ENCODE measurements at places on chromosomes 12 and 14.

DNA sequence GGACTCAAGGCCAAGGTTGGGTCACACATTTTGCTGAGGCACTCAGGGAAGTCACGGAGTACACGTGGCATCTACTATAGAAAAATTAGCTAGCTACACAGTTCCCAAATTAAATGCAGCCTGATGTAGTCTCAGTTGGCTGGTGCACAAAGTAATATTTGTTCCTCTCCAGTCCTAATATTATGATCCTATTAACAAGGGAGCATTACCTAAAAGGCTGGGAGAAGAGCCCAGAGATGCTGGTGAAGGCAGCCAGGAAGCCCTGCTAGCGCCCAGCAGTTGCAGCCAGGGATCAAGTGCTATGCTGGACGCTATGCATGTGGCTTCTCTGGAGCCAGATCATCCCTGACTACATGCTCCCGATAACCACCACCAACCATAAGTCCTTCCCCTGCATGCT is 88.0 kb upstream of the GSC start:
- DNase-seq: no peak

DNA sequence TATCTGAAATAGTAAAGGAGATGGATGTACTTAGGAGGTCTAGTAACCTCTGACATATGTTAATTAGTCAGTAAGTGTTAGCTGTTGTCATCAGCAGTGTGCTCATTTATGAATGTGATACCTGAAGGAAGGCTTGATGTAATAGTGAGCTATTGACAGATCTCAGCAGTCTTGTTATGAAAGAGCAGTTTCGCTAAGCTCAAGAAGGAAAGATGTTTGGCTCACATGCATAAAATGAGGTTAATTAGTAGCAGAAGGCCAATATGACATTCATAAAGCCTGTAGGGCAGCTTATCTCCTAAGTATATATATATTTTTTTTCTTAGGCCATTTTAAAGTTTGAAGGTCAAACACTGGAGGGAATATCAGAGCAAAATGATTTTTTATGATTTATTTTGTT is 2.8 kb downstream of the FAM234B start:
- peak; percentile 69 for DNase-seq

- no peak for DNase-seq
Observed at GRCh38 chr14:55099756-55100155, 29.3 kb upstream of the LGALS3 start.

- peak; percentile 57 for DNase-seq
Observed at GRCh38 chr12:77324763-77325468, 259.5 kb upstream of the E2F7 start.

DNA sequence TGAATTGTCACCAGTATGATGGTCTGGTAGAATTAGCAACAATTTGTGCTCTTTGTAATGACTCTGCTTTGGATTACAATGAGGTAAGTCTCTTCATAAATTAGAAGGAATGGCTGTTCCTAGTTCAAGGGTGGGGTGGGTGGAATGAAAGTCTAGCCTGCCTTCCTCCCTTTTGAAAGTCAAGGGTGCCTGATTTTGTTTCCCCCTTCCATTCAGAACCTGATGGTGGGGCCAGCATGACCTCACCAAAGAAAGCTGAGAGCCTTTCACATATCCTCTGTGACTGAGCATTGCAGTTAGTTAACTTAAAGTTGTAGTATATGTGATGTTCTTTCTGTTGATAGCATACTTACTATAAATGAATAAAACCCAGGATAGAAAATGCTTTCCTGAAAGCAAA is 52.2 kb downstream of the ATP2A2 start:
- DNase-seq: no peak

GRCh38 chr14:100576091-100577085 is 10.8 kb downstream of the BEGAIN start:
- DNase-seq: no peak

GRCh38 chr12:124538194-124539082 is 29.0 kb downstream of the NCOR2 start:
- DNase-seq: no peak

GRCh38 chr12:49272790-49273725 is 8.2 kb downstream of the TUBA1C start:
- no peak for DNase-seq

DNA sequence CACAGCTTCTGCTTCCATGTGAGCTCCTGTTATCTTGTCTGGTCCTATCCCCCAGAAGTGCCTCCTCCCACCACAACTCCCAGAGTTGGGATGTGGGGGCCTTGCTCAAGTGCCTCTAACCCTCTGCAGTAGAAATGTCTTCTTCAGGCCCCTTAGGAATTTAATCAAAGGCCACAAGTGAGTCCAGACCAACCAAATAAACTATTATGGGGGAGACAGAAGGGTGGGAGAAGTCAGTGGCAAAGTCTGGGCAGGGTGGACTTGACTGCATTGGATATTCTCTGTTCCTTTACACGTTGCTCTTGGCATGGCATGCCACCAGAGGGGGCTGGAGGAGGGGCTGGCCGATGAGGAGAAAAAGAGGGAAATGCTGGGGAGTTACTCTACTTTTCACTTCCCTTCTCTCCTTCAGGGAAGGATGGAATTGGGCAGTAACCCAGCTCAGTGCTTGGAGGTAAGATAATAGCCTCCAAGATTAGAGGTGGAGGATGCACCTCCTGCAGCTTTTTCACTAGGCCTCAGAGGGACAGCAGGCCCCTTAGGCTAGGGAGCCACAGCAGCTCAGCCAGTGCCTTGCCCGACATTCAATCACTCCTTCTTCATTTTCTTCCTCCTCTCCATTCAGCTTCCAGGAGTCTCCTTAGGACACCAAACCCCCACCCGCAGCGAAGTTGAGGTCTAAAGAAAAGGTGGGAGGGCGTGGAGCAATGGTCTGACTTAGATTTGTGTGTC is 1.2 kb upstream of the AP1G2 start:
- DNase-seq: peak; percentile 52

- no peak for DNase-seq
Observed at GRCh38 chr12:51896236-51896635, 8.3 kb downstream of the ANKRD33 start.

- DNase-seq: no peak
Observed at GRCh38 chr14:88437658-88438057, 52.2 kb downstream of the SPATA7 start.

DNA sequence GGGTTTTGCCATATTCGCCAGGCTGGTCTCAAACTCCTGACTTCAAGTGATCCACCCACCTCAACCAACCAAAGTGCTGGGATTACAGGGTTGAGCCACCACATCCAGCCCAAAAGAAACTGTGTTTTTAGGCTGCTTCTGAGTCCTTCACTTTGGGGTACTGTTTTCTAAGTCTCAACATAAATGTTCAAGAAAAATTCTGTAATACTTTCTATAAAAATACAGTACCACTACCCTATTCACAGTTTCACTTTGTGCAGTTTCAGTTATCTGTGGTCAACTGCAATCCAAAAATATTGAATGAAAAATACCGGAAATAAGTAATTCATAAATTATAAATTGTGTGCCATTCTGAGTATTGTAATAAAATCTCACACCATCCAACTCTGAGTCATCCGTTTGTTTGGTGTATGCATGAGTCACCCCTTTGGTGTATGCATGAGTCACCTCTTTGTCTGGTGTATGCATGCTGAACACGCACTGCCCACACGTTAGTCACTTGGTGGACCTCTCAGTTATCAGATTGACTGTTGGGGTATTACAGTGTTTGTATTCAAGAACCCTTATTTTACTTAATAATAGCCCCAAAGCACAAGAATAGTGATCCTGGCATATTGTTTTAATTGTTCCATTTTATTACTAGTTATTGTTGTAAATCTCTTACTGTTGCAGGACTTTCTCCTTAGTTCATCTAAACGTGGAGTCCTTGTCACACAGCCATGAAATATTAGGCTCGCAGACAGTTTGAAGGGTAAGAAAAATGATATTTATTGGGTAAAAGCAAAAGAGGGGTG is 190.2 kb downstream of the FSCB start:
- no peak for DNase-seq

- peak; percentile 61 for DNase-seq
Observed at GRCh38 chr12:76470028-76470939, 89.3 kb downstream of the OSBPL8 start.

- no peak for DNase-seq
Observed at GRCh38 chr12:114735680-114736374, 51.9 kb upstream of the TBX3 start.

GRCh38 chr14:51501746-51502145 is 150.0 kb upstream of the FRMD6 start:
- no peak for DNase-seq

DNA sequence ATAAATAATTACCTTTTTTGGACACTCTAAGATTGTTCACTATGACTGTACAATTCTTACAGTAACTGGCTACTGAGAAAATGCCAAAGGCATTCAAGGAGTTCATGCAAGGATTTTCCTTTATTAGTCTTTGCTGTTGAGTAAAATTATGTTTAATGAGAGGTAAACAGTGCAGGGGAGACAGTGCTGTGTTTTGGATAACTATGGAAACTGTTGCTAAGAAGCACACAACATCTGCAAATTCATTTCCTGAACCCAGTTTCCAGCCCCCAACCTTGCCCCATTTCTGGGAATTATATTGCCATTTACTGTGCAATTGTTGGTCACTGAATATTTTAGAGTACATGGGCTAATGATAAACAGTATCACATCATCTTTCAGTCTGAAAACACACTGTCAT is 1005.8 kb downstream of the TRHDE start:
- no peak for DNase-seq

DNA sequence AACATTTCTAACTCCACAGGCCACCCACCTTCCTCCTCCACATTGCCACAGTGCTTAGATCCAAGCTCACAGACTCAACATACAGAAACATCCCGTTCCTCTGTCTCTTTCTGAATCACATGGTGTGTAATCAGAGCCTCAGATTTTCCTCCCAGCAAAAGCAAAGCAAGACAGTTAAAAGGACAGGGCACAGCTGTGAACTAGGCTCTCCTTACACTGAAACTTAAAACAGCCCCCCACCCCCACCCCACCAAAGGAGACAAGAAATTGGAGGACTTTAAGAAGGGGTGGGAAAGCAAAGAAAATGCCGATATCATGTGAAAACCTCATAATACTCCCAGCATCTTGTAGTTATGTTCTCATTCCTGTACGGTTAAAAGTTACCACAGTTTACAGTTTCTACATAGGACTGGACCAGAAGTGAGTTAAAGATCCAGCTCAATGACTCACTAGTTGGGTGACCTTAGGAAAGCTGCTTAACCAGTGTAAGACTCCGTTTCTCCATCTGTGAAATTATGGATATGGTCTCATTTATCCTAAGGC is 4.8 kb downstream of the YBX3 start:
- peak; percentile 7 for DNase-seq

GRCh38 chr12:124453419-124454351 is 113.7 kb downstream of the NCOR2 start:
- peak; percentile 51 for DNase-seq

DNA sequence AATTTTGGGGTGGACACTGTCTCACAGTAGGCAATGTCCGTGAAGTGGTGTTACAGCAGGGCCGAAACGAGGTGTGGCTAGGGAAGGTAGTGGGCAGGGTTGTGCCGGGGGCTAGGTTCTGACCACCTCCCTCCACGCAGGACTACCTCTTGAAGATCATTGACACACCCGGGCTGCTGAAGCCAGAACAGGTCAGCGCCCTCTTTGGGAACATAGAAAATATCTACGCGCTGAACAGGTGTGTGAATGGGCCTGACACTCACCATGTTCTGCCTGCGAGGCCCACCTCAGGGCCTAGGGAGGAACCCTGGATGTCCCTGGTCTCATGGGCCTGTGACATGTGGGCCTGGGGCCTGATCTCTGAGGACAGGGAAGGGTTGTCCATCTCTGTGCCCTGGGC is 24.6 kb downstream of the PLEKHG3 start:
- DNase-seq: no peak

DNA sequence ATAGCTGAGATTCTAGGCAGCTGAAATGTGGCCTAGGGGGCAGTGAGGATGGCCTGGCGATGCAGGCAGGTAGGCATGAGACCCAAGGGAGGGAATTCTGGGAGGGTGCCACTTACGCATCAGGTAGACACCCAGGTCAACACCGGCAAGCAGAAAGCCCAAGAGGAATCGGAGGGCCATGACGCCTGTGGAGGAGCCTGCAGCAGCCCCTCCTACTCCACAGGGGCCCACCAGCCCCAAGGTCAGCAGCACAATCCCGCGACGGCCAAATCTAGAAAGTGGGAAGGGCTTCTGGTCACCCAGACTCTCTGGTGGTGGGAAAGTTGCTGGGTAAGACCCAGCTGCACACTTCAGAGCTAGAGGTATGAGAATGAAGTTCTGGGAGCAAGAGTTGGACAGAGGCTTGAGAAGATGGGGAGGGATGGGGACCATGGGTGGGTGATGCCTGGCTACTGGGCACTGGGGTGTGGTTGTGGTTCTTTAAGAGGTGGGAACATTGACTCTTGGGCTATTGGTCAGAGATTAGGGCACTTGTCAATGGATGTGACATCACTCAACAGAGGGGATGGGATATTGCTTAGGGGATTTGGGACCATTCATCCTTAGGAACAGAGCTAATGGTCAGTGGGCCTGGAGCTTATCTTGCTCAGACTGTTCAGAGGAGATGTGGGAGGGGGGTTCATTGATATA is 3.4 kb downstream of the SLC22A17 start:
- DNase-seq: no peak

DNA sequence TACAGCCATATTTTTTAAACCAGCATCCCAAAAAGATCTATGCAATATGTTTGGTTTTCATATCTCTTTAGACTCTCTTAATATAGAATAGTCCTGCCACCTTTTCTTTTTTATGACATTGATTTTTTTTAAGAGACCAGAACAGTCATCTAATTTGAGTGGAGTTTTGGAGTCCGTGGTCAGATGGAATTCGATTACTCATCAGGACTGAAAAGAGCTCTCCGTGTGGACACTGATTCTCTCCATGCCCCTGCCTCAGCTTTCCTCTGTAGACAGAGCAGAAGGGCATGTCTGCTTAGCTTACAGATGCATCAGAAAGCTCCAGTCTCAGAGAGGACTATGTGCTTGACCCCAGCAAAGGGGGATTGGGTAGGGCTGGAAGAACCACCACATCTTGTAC is 27.8 kb downstream of the SMCO2 start:
- DNase-seq: no peak

DNA sequence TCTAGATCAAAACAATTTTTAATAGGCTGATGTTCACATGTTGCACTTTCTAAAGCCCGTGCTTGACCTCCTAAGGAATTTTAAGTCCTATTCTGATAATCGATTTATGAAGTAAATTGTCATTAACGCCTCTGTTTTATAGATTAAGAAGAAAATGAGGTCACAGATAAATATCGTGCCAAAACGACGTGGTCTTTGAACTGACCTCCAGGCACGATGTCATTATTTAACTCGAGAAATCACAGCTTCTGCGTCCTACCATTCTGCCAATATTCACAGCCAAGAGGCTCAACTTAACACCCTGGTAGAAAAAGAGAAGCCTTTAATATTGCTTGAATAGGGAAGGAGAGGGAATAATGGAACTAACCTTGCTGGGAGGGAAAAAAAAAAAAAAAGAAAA is 888 bp upstream of the EEA1 start:
- DNase-seq: no peak

GRCh38 chr14:24392325-24393091 is 6.3 kb upstream of the NYNRIN start:
- DNase-seq: no peak

Data from cerebellar cortex (tissue), 1 donor.